ENCODE measurements at places on chromosomes 7 and 10.

- no peak for DNase-seq
Observed at GRCh38 chr7:23167691-23168090, 14.2 kb upstream of the NUP42 start.

GRCh38 chr7:127881564-127881963 lies 149.7 kb downstream of the LRRC4 start:
- DNase-seq = no peak

DNA sequence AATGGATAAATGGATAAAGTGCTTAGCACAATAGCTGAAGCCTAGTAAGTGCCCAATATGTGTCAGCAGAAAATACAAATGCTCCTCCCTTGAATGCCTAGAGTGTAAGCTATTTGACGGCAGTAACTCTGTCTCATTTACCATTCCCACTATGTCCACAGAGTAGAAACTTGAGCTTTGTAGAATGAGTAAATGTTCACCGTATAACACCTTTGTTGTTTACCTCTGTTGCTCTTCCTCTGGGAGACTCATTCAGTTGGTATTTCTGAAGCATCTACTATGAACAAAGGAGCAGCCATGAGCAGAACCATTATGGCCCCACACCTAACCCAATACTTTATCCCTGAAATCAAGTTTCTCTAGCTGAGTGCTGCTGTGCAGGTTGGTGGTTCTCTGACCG lies 8.4 kb upstream of the SLC16A12 start:
- DNase-seq = no peak

GRCh38 chr10:90916392-90917237 lies 4.3 kb downstream of the ANKRD1 start:
- no peak for DNase-seq

DNA sequence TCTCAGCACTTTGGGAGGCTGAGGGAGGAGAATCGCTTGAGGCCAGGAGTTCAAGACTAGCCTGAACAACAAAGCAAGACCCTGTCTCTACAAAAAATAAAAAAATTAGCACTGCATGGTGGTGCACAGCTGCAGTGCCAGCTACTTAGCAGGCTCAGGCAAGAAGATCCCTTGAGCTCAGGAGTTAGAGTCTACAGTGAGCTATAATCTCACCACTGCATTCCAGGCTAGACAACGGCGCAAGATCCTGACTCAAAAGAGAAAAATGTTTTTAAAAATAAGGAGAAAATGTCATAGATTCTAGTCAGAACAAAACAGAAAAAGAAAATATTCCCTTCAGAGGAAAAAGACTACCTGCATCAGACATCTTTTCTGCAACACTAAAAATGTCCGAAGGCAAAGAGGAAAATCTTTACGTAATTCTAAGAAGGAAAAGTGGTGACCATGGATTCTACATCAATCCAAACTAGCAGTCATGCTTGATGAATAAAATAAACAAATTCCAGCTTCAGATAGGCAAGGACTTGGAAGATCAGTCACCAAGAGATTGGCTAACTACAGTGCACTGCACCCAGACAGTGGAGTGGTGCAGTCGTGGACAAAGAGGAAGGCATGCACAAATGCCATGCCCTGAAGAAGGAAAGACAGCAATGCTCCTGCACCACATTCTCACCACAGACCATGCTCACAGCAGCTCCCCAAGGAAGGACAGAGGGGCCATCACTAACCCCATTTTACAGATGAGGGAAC lies 54.3 kb downstream of the ERCC6 start:
- DNase-seq = no peak

- DNase-seq = peak; percentile 85
Observed at GRCh38 chr7:87876040-87876868, at the start of the genes DBF4 and SLC25A40. TSS of gene DBF4 (plus strand) at chr7:87876493. CDS start at chr7:87876733, 240 bp downstream. TSS of gene SLC25A40 (minus strand) at chr7:87876360. CDS start at chr7:87858727, 17,633 bp downstream.

- DNase-seq = no peak
Observed at GRCh38 chr7:108249453-108249852, 119.3 kb upstream of the LAMB4 start.

DNA sequence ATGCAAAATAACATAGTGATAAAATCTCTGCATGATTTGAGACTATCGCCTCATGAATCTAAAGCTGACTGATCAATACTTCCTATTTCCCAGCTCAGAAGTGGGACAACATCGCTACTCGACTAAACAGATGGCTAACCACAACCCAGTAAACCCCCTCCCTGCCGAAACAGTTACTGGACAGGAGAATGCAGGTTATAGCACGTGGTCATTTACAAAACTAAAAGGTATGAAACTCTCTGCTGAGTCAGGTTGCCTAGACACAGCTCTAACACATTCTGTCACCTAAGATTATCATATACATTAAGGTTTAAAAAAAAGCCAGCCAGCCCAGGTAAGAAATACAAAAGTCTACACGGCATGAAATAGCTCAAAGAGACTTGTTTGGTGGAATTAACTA lies 64.0 kb downstream of the CTBP2 start:
- DNase-seq = no peak

DNA sequence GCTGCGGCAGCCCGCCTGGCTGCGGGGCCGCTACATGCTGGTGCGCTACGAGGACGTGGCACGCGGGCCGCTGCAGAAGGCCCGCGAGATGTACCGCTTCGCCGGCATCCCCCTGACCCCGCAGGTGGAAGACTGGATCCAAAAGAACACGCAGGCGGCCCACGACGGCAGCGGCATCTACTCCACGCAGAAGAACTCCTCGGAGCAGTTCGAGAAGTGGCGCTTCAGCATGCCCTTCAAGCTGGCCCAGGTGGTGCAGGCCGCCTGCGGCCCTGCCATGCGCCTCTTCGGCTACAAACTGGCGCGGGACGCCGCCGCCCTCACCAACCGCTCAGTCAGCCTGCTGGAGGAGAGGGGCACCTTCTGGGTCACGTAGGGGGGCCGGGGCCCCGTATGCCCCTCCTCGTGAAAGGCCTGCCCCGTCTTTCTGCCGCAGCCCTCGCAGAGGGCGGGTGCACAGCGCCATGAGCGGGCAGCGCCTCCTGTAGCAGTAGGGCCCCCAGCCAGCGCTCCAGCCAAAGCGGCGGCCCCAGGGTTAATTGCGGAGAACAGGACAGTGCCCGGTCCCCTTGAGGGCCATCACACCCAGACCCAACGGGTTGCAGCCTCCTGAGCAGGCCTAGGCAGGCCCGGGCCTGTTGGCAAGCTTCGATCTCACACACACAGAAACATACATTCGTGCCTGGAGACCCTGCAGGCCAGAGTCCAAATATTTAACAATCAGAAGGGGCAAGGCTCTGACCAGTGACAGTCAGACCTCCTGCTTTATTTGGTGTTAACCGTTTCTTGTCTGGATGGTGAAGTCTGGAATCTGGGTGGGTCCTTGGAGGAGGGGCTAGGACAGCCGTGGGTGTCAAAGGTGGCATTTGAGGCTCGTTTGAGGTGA lies 44.1 kb downstream of the CHST3 start:
- DNase-seq = no peak

DNA sequence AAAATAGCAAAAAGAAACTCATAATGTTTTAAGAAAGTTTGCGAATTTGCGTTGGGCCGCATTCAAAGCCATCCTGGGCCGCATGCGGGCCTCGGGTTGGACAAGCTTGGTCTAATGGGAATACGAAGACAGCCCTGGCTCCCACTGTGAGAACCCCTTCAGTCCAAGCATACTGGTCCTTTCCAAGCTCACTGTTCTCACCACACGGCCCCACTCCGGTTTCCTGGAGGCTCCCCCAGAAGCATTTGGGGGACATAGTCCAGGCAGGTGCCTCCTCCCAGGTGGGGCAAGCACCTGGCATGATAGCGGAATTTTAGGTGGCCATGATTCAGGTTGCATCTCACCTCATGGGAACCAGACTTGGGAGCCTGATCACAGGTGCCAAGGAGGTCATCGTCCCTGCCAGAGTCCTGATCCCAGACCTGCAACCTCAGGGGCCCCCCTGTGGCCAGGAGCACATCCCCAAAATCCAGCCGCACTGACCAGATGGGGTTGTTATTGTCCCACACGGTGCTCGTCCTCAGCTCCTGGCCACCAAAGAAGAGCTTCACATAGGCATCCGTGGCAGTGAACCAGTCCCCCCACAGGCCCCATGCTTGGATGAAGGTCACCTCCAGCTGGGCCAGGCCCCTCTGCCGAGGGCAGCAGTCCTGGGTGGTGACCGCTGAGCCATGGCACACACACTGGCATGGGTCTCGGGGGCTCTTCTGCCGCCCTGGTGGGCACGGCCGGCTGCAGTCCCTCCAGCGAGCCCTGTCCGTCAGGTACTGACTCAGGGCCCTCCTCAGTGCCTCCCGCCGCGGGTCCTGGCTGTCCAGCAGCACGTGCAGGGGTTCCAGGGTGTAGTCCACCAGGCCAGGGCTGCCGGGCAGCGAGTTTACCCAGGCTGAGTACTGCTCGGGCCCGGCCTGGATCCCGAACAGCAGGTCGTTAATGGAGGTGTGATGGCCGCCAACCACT lies 4.4 kb downstream of the PRF1 start:
- DNase-seq = no peak

GRCh38 chr10:77421591-77421990 lies 216.0 kb downstream of the KCNMA1 start:
- DNase-seq = no peak

DNA sequence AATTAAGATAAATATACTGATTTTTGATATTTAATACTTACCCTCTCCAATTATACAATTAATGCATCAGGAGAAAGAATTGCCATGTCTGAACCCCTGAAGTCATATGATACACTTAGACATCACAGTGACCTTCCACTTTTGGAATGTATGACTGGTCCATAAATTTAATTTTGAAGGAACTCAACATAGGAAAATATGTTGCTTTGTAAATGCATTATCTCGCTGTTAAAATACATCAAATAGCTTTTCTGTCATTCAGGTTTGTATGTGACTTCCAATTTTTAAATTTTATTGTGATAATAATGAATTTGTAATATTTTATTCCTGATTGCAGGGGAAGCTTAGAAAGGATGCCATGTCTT lies 631.9 kb upstream of the ANKRD30A start:
- DNase-seq = no peak

DNA sequence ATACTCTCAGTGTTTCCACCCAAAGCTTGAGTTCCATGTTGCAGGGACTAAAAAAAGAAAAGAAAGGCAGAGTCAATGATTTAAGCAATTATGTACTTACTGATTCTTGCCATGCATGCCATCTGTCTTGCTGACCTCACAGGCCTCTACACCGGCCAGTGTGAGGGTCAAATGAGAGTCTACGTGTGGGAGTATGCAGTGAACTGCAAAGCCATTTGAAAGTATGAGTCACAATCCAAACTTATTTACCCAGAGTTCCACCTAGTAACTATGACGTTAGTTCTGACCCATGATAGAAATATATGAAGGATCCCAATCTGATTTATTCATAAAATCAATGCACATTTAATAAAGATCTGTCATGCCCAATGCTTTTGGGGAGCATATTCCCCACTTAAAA lies 26.5 kb downstream of the PDE1C start:
- no peak for DNase-seq

GRCh38 chr7:94258418-94259300 lies 136.0 kb upstream of the COL1A2 start:
- DNase-seq = peak; percentile 95

DNA sequence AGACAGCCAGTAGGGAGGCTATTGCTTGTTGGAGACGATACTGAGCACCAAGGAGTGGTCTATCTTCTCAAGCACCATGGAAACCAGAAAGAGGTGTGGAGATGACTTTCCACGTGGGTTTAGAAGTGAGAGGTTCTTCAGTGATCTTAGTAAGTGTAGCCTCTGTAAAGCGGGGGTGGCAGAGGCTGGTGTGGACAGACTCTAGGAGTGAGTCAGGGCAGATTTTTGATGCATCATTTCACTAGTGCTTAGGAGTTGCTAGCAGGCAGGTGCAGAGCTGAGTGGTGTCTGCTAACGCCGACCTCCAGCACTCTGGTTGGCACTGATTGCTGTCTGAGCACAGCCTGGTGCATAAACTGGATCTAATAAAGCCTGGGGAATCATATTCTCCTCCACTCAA lies 78.4 kb upstream of the ADO start:
- no peak for DNase-seq

DNA sequence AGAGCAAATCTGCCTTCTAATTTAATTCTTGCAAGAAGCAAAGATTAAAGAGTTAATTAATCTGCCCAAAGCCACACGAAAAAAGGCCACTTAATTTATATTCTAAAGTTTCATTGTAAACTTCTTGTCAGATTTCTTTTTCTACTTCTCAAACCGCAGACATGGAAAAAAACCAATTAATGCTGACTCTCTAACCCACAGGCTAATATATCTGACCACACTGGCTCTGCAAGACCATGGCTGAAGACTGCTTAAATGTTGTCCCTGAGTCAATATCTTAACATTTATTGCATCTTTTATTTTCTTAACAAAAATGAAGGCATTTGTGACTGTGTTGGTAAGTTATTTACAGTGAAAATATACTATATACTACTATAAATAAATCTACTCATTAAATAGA lies 234.0 kb upstream of the SP8 start:
- DNase-seq = no peak

DNA sequence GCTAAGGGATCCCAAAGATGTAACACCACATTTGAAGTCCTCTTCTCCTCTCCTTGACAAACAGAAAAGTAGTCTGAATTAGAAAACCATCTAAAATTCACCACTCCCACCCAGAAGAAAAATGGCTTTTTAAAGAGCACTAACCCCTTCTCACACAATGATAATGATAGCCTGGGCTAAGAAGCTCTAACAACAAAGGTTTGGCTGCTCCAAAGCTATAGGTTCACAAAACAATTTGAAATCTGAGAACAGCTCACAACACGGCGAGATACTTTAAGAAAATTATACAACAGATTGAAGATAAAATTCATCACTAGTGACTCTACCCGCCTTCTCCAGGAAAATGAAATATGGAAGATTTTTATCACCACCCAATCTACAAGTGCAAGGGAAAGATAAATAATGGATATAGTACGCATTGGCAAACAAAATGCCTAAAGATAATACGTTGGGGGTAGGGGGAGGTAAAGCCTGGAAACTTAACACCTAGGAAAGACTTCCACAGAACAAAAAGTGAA lies 7.4 kb downstream of the ITGB1 start:
- DNase-seq = no peak

GRCh38 chr10:71246591-71247413 lies 34.4 kb downstream of the UNC5B start:
- DNase-seq = no peak

DNA sequence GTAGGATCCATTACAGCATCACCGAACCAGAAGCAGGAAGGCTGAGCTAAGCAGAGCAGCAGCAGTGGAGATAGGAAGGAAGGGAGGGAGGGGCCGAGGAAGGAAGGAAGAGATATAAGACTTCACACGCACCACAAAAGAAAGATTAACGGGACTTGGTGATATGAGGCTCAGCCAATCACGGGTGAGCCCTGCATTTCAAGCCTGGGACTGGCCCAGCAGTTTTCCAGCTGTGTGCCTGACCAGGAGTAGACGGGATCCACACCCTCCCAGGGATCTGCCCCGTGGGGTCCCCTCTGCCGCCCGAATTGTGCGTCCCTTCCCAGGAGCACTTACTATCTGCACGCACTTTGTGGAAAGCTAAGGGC lies 16.2 kb downstream of the ATG9B start:
- no peak for DNase-seq

DNA sequence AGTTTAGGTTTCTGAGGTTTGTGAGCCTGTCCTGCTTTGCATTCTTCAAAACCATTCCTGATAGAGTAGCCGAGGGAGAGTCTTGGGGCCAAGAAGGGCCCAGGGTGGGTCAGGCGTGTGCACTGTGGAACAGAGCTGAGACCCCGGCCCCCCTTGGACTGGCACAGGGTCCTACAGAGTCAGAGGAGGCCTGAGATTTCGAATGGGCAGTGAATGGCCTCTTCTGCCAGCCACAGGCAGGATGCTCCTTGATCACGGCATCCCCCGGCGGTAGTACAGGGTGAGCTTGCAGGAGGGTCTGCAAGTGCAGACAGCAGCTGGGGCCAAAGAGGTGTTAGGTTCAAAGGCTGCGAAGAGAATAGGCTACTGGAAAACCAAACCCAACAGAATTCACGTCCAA lies 4.6 kb downstream of the TRIM56 start:
- no peak for DNase-seq
